ENCODE measurements at places on chromosomes 1 and 21.

GRCh38 chr21:37606549-37606948 is 240.0 kb downstream of the DYRK1A start:
- no peak for DNase-seq

- no peak for DNase-seq
Measured at GRCh38 chr1:92730476-92730875, 54.4 kb downstream of the EVI5 start.

GRCh38 chr1:15757016-15757543 is 1.5 kb upstream of the FBLIM1 start:
- no peak for DNase-seq

GRCh38 chr1:54980046-54980527 is 341 bp upstream of the TMEM61 start:
- no peak for DNase-seq

GRCh38 chr1:174451408-174451807 is 3.6 kb downstream of the GPR52 start:
- no peak for DNase-seq

DNA sequence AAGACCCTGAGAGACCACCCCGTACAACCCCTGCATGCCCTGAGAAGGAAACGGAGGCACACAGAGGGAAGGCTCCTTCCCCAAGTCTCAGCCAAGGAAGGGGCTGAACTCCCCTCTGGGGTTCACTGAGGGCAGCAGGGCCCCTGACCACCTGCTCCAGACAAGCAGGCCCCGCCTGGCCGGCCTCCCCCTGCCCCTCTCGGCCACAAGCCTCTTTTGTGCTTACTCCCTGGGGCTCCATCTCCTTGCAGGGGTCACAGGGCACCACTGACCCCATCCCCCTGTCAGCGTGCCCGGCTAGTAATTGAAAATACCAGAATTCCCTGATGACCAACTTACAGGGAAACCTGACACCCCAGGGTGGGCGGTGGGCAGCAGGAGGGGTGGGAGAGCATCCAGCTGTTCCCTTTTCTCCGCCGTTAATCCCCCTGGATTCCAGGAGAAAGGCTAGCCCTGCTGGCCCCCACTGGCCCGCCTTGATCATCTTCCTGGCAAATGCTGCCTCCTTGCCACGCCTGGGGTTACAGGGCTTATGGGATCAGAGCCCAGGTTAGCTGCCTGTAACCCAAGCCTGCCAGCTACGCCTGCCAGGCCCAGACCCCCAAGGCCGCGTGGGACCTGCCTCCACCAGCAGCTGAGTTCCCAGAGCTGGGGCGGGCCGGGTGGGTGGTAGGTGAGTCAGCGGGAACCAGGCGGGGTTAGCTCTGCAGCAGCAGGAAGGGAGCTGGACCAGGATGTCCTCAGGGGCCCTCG is 96.1 kb downstream of the LACTBL1 start:
- DNase-seq = no peak

- DNase-seq = peak; percentile 87
Measured at GRCh38 chr21:33383056-33383888, 19.9 kb upstream of the IFNGR2 start.

GRCh38 chr1:186033847-186034271 is 299.7 kb downstream of the HMCN1 start:
- DNase-seq = no peak

- no peak for DNase-seq
Measured at GRCh38 chr1:52455686-52456085, 51.3 kb downstream of the PRPF38A start.

GRCh38 chr1:51296383-51297357 is 33.7 kb downstream of the TTC39A start:
- DNase-seq = peak; percentile 55
